ENCODE measurements at places on chromosomes 3 and 15. TPM values are rescaled to one million over a fixed set of nuclear protein-coding genes. Genes with fewer than 3 reads are reported as not detected.

- peaks cover 9% of the 10 kb centered on the region for H3K27me3 ChIP-seq
- peak overlapping the region; percentile 79 for H3K4me3 ChIP-seq
- peaks cover 4% of the 10 kb centered on the region for H3K36me3 ChIP-seq
Observed at GRCh38 chr3:157542711-157543500, 39.7 kb upstream of the VEPH1 start.

- H3K27me3 ChIP-seq: no peaks in the 10 kb centered on the region
- peaks cover 2% of the 10 kb centered on the region for H3K36me3 ChIP-seq
- H3K4me3 ChIP-seq: no peak overlapping the region
- DNase-seq: no peak
- no peaks in the 10 kb centered on the region for H3K4me1 ChIP-seq
Observed at GRCh38 chr3:110589341-110589740, 482.3 kb upstream of the NECTIN3 start.

GRCh38 chr3:184506561-184506991 is 55.0 kb upstream of the EPHB3 start:
- H3K4me3 ChIP-seq: no peak overlapping the region
- peaks cover 65% of the 10 kb centered on the region for H3K27me3 ChIP-seq
- H3K36me3 ChIP-seq: peaks cover 3% of the 10 kb centered on the region

- no peaks in the 10 kb centered on the region for H3K36me3 ChIP-seq
- no peaks in the 10 kb centered on the region for H3K4me1 ChIP-seq
- H3K27ac ChIP-seq: no peak overlapping the region
- DNase-seq: peak; percentile 41
- H3K27me3 ChIP-seq: no peaks in the 10 kb centered on the region
Observed at GRCh38 chr3:183188895-183189462, 26.4 kb upstream of the LAMP3 start.

GRCh38 chr3:135868801-135869200 is 96.7 kb upstream of the PPP2R3A start:
- H3K36me3 ChIP-seq: peaks cover 2% of the 10 kb centered on the region
- H3K4me3 ChIP-seq: no peak overlapping the region
- DNase-seq: no peak
- no peak overlapping the region for H3K27ac ChIP-seq
- H3K27me3 ChIP-seq: no peaks in the 10 kb centered on the region
- H3K4me1 ChIP-seq: no peaks in the 10 kb centered on the region

NAALADL2 gene
- 4.3 TPM for total RNA-seq

RPL14 gene
- 1,936 TPM for total RNA-seq

LSAMP gene
- 36.6 TPM for total RNA-seq
